ENCODE measurements at places on chromosomes 3 and 15.
A peak's percentile ranks its signal among the peaks of the same experiment; 100 is the strongest.

GRCh38 chr3:77093101-77093500 lies 53.2 kb downstream of the ROBO2 start:
- DNase-seq = no peak

DNA sequence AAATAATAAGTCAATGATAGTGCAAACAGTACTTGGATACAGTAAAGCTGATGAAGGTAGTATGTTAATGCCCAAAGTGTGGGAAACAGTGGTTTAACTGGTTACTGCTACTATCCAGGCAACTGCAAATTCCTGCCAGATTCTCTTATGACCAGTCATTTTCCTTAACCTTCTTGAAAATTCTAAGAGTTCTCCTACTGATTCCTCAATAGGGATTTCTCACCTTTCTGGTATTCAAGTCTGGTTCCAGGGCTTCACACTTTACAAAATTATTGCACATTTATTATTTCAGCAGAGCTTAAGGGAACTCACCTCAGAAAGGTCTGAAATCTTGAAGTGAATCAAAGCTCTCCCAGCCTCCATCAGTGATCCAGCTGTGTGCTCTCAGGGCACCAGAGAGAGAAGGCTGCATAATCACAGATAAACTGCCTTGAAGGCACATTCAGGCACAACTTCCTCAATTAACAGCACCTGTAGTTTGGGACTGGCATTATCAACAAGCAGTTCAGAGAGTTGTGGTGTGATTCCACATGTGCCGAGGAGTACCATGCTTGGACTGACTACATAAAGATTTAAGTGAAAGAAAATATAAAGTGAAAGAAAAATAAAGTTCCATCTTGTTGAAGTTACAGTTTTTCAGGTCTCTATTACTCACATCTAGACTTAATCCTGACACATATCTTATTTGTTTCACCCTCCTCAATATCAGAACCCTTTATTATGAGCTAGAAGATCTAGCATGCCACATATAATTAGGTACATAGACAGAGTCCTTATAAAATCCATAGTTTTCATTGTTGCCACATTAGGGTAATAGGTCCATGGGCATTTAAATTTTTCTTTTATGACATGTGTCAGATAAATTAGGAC lies 59.5 kb upstream of the TIPARP start:
- DNase-seq = no peak

- no peak for DNase-seq
Observed at GRCh38 chr3:69699183-69699582, 40.1 kb upstream of the MITF start.

DNA sequence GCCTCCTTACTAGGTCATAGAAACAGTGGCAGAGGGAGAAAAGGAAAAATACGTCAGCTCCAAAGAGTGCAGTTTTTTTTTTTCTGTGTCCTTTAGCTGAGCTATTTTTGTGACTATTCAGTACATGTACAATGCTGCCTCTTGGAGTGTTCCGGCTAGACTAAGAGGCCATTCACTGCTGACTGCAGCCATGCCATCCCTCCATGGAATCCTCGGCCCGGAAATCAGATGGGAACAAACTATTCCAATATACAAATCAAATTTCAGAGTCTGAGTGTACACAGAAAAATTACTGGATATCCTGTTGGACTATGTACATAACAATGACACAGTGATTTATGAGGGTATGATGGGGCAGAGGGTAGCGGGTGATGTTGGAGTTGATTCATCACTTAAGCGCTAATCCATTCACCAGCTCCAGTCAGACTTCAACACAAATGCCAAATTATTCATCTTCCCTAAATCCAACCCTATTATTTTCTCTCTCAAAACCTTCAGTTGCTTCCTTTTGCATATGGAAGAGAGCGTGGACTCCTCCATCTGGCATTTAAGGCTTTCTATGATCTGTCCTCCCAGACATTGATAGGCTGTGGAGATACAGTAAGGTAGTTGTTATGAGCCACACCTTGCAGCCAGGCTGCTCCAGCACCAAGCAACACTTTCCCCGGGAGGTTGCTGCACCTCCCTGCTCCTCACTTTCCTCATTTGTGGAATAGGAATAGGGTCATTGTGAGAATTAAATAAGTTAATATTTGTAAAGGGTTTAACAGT lies 109.1 kb downstream of the LPP start:
- peak; percentile 52 for DNase-seq

DNA sequence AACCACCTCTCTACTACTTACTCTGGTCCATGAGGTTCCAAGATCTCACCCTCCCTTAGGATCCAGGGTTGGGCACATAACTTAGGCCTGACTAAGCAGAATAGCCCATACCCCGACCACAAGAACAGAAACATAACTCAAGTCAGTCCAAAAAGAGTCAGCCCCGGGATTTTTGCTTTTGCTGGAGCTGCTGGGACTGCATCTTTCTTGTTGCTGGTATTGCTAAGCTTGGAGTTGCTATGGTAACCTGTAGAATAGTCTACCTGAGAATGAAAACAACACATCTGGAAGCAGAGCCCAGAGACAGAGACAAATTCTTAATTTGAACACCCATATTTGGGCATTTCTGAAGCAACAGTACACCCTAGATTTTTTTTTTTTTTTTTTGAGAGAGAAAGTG lies 6.5 kb downstream of the RUBCN start:
- peak; percentile 81 for DNase-seq

DNA sequence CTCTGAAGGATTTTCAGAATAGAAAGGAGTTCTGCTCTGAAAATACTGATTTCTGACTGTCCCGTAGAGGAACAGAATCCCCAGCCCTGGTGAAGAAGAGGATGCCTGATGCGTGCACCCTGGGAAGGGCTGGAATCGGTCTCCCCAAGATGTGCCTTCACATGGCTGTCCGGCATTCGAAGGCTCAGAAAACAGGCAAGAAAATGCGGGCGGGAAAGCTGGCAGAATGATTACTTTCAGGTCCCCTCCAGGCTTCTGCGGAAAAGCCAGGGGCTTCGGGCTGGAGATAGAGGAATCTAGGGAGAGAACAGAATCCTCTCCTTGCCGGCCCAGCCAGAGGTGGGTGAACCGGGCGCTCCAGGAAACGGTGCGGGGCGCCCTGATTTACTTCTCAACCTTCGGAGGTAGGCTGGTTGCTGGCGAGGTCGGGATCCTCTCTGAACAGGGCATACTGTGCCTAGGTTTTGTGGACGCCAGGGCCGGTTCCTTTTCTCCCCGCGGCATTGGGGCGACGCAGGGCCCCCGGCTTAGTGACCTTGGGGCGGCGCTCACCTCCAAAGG lies 2.5 kb downstream of the FOXL2NB start:
- DNase-seq = no peak

DNA sequence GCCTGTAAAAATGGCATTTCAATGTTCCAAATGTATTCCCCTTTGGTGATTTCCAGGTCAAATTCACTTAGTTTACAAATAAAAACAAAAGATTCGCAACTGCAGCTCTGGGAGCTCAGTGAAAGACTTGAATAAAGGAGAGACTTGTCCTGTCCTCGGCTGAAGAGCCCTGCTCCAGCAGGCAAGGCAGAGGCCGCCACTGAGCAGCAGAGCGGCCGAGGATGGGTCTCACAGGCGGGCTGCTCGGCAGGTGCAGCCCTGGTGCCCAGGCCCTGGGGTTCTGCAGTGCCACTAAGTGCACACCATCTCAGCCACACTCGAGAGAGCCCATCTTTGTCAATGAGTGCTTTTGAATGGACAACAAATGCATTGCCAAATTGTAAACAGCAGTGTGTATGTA lies 856.2 kb downstream of the AGBL1 start:
- no peak for DNase-seq

DNA sequence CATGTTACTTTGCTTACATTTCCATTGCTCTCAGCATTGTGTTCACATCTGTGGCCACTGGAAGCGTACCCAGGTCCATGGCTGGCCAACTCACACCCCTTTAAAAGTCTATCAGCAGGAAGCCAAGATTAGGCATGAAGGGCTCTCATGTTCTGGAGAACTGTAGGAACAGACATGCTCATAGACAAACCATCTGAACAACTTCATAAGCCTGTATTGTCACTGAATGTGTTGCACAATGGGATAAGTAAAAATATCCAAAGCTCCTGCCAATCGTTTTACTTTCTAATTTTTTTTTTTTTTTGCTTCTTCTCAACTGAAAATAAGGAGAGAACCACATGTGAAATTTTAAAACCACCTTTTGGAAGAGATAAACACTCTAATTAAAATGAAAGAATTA lies 6.4 kb downstream of the RPLP1 start:
- no peak for DNase-seq

Measured in HTR-8/SVneo (cell line).